ENCODE measurements at places on chromosomes 7 and 10.

DNA sequence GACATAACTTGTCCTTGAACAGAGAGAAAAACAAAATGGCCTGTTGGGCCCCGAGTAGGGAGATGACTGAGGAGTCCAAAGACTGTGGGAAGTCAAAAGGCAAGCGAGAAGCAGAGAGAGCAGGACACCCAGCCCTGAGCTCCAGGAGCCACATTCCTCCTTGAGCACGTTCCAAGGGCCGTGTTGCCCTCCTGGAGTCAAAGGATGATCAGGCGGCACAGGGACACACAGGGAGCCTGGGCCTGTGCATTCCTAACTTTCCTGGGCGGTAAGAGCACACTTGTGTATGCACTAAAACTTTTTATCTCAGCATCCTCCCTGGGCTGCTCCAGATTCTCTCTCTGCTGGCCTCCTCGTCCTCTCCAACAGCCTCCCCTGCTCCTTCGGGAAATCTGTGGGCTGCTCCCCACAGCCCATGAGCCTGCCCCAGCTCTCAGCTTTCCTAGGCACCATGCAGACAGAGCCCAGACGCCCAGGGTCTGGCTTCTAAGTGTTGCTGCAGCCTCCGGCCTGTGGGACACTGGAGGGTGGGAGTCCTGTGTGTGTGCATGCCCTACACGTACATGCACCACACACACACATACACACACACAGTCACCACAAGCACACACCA is 281.8 kb downstream of the POU6F2 start:
- DNase-seq = no peak

DNA sequence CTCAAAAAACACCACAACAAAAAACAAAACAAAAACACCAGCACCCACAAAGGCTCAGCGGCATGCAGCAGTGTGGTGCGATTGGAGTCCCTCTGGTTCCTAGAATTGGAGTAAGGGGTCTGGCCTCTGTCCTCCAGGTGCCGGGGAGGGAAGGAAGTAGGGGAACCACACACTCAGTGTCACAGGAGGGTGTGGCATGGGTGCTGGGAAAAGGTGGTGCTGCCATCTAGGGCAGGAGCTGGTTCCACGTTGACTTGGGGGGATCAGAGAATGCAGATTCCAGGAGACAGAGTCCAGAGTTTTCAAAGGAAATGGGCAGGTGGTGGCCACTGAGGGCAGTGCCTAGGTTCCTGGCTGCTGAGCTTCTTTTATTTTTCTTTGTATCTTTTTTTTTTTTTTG is 19.8 kb upstream of the WIPI2 start:
- no peak for DNase-seq

GRCh38 chr7:51058764-51059163 is 257.8 kb downstream of the COBL start:
- DNase-seq = no peak

DNA sequence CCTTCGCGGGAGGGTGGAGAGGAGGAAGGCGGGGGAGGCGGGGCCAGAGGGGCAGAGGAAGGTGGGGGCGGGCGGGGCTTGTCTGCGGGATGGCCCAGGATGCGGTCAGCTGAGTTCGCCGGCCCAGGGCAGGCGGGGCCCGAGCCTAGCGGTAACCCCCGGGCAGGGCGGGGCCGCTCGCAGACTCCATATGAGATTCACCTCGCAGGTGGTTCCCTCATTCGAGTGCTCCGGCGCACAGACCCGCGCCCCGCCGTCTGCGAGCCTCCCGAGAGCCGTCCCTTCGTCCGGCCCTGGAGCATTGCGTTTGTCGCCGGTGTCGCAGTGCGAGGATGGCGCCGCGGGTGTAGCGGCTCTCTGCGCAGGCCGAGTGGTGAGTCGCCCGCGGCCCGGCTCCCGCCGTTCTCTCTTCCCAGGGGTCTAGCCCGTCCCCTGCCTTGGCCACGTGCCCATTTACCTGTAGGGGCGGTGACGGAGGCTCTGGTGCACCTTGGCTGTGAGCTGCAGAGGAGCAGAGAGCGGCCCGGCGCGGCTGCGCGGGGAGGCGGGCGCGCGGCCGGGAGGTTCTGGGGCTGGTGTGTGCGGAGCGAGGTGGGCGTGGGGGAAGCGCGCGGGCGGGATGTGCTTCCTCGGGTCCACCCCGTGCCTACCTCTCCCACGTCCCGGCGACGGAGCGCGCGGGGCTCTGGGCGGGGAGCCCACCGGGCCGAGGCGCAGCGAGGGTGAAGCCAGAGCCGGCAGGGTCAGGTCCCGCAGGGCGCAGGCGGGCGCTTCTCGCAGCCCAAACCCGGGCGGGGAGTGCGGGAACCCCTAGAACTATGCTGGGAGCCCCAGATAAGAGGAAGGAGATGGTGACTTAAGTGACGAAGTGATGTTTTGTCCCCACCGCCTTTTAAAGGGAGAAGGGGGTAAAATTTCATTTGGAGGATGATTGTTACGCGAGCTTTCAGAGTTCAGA is at the start of gene UPP1:
Gene UPP1, plus strand, starts transcription at position 220 of the 958 bp plus-strand sequence. CDS start 5,519 bp downstream, outside the sequence.
- peak; percentile 51 for DNase-seq

DNA sequence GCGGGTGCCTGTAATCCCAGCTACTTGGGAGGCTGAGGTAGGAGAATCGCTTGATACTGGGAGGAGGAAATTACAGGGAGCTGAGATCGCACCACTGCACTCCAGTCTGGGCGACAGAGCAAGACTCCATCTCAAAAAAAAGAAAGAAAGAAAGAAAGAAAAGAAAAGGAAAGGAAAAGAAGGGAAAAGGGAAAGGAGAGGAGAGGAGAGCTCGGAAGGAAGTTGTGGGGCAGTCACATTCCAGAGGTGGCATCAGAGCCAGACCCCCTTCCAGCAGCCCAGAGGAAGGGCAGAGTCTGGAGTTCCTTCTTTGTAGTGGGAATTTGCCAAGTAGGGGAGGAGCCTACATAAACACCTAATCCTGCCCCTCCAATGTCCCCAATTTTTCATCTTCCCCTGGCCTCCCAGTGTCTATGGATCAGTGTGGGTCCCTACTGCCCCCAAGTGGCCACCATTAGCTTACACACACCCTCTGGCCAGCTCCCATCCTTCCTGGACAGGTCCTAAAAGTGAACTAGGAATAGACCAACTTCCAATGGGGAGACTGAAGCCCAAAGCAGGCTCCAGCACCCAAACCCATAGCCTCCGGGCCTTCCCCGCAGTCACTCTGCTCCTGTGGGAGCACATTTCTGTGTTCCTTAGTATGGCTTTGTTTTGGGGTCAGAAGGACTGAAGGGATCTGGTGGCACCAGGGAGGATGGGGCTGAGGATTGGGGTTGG is 39.6 kb upstream of the HSPB1 start:
- DNase-seq = no peak

GRCh38 chr10:107071301-107071700 is 93.2 kb downstream of the SORCS1 start:
- DNase-seq = no peak

- DNase-seq = no peak
These were observed 47.4 kb downstream of the JAZF1 start for GRCh38 chr7:28132959-28133870.

GRCh38 chr7:111290982-111291381 is 200.1 kb downstream of the LRRN3 start:
- DNase-seq = no peak

- DNase-seq = no peak
These were observed 234.8 kb downstream of the PHTF2 start for GRCh38 chr7:78033410-78033809.

DNA sequence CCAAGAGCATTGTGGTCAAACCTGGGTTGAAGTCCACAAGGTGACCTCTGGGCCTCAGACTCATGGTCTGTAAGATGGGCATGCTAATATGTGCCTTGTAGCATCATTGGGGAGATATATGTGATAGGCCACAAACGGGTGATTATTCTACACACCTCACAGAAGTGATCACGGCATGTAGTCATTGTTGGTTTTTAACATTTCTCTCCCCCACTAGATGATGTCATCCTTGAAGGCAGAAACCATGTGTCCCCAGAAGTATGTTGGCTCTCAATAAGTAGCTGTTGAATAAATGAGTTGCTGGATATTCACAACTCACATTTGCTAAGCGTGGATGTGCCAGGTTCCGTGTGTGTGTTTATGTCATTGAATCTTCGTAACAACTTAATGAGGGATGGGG is 42.4 kb downstream of the GATA3 start:
- no peak for DNase-seq

- DNase-seq = no peak
These were observed 149.2 kb downstream of the SH2D4B start for GRCh38 chr10:80686734-80687475.

GRCh38 chr10:78071140-78071856 is 37.6 kb downstream of the RPS24 start:
- no peak for DNase-seq

- no peak for DNase-seq
These were observed 11.9 kb downstream of the MEOX2 start for GRCh38 chr7:15674586-15674985.

DNA sequence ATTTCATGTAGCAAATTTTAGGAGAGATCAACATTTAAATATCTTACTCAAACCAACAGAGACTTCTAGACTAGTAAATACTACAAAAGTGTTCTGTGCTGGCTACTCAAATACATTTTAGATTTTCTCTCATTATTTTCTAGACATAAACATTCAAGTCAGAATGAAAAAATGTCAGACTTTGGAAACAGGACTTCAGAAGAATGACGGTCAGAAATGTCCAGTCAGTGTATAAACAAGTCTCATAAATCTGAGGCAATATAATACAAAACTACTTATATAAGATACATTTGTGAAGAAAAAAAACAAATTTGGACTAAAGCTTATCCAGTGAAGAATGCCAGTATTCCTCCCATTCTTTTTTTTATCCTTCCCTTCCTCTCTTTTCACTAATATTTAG is 25.9 kb downstream of the RNLS start:
- DNase-seq = no peak

GRCh38 chr7:82173400-82174021 is 270.1 kb downstream of the CACNA2D1 start:
- no peak for DNase-seq

GRCh38 chr7:37450035-37450434 is 1.4 kb upstream of the ELMO1 start:
- DNase-seq = no peak

Measured in T-cell (primary cell).